Gastroesophageal sphincter (tissue), 4 donors: ENCODE measurements at places on chromosomes 6 and 20. TPM values are rescaled to one million over a fixed set of nuclear protein-coding genes. Genes with fewer than 3 reads are reported as not detected.
A peak's percentile ranks its signal among the peaks of the same experiment; 100 is the strongest.

ANKEF1 gene
- 0.47 TPM for total RNA-seq

DNA sequence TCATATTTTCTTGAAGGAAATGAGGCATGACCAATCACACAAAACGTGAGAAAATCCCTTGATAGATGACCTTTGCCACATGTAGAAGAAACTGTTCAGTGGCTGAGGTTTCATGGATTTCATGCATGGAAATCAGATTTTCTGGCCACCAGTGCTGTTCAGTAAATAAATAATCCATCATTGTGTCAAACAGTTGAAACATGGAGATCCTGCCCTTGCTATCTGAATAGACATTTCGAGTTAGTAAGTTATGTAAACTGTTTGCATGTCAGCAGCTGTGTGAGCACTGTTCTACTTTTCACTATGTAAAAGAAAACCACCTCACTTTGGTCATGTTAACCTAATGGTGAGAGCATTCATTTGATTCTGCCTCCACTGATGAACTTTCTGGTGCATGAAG lies 793.9 kb upstream of the EPHA7 start:
- ATAC-seq: no peak

DNA sequence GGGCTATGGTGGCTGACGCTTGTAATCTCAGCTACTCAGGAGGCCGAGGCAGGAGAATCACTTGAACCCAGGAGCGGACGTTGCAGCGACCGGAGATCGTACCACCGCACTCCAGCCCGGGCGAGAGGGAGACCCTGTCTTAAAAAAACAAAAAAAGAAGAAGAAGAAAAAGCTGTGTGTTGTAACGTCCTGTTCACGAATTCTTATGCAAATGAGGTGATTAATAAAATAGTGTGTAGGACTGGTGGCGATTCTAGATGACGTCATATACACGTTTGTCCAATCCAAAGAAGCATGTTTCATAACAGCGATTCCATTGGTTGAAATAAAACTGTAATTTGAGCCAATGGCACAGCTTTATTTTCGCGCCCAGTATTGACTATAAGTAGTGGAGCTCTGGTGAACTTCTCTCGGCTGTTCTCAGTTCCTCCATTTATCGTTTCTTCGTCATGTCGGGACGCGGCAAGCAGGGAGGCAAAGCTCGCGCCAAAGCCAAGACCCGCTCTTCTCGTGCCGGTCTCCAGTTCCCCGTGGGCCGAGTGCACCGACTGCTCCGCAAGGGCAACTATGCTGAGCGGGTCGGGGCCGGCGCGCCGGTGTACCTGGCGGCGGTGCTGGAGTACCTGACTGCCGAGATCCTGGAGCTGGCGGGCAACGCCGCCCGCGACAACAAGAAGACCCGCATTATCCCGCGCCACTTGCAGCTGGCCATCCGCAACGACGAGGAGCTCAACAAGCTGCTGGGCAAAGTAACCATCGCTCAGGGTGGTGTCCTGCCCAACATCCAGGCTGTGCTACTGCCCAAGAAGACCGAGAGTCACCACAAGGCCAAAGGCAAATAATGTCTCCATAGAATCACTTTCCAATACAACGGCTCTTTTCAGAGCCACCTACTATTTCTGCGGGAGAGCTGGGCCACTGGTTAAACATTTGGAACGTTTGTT lies 47.0 kb downstream of the OR2B2 start:
- peak; percentile 90 for ATAC-seq

DNA sequence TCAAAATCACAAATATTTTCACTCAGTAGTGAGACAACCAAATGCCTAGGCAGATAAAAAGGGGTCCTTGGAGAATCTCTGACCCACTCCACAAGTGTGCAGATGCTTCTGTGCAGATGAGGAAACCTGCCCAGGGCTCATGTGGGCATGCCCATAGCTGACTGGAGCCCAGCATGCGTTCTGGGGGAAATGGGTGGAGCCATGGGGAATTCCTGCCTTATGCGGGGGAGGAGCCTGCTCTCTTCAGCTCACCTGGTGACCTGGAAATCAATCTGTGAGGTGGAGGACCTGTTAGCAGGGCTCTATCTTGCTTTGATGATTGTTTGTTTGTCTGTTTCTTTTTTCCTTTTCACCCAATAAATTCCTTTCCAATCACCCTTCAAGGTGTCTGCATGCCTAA lies 23.4 kb upstream of the PLN start:
- no peak for ATAC-seq

CALHM4 gene
- total RNA-seq: not detected

GRCh38 chr6:10411971-10412460 lies 2.9 kb downstream of the TFAP2A start:
- ATAC-seq: peak; percentile 52

ZSCAN31 gene
- 29.9 TPM for total RNA-seq

DNA sequence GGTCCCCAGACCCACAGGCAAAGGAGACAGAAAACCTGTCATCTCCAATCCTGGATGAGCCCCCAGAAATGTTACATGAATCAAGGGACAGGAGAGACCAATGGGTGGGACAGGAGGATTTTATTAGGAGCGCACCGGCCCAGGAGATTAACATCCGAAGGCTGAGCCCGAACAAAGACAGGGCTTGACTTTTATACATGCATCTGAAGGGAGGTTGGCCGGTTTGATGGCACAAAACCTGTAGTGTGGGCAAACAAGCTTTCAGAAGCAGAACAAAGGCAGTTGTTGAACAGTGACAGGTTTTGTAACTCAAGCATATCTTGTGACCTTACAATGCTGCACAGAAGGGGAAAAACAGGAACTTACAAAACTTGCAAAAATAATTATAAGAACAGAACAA lies 83.9 kb upstream of the GPR6 start:
- no peak for ATAC-seq

C6orf52 gene
- 2.5 TPM for total RNA-seq

- no peak for ATAC-seq
Observed at GRCh38 chr6:40390144-40390800, 196.9 kb downstream of the LRFN2 start.

SPINT4 gene
- not detected for total RNA-seq

DNA sequence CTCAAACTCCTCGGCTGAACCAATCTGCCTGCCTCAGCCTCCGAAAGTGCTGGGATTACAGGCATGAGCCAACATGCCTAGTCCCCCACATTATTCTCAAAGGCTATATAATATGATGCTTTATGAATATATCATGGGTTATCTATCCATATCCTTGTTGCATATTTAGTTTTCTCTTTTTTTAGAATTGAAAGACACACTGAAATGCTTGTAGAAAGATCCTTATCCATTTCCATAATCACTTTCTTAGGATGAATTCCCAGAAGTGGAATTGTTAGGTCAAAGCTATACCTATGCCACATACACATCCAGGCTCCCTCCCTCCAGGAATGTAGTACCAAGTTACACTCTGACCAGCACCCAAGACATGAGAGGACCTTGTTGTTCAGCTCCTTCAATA lies 2.5 kb upstream of the ARFGEF3 start:
- ATAC-seq: no peak

- no peak for ATAC-seq
Observed at GRCh38 chr6:27531772-27532459, 59.0 kb upstream of the ZNF184 start.

GRCh38 chr6:155883741-155884140 lies 428.1 kb upstream of the NOX3 start:
- peak; percentile 54 for ATAC-seq

- ATAC-seq: peak; percentile 34
Observed at GRCh38 chr6:52403627-52404026, 16.5 kb upstream of the EFHC1 start.

GRCh38 chr20:53814060-53814459 lies 220.4 kb upstream of the ZNF217 start:
- no peak for ATAC-seq

GRCh38 chr6:105566503-105566902 lies 163.6 kb upstream of the PREP start:
- ATAC-seq: no peak

GRCh38 chr6:33976437-33977360 lies 169.2 kb downstream of the GRM4 start:
- no peak for ATAC-seq

DNA sequence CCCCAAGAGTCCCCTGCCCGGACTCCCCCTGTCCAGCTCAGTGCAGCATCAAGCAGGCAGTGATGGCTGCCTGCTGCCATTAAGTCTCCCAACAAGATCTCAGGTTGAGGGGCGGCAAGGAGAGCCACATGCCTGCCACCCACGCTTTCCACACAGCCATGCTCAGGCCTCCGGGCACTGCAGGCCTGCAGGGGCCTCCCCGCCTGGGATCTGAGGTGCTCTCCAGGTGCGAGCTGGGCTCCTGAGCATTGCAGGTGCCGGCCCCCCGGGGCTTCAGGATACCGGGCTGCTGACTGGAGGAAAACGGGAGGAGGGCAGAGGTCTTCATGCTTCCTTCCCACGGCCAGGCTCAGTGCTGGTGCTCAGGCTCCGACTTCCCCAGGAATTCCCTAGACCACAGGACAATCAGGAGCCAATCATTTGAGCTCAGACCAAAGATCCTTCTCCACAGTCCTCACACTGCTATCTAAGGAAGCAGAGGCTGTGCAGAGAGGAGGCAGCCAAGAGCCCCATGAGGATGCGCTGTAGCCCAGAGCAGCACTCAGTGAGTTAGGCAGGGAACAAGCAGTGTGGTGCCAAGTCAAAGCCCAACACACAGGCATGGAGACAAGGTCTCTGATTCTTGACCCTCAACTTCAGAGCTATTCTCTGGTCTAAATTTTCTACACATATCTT lies 52.7 kb downstream of the PYGB start:
- ATAC-seq: no peak

DNA sequence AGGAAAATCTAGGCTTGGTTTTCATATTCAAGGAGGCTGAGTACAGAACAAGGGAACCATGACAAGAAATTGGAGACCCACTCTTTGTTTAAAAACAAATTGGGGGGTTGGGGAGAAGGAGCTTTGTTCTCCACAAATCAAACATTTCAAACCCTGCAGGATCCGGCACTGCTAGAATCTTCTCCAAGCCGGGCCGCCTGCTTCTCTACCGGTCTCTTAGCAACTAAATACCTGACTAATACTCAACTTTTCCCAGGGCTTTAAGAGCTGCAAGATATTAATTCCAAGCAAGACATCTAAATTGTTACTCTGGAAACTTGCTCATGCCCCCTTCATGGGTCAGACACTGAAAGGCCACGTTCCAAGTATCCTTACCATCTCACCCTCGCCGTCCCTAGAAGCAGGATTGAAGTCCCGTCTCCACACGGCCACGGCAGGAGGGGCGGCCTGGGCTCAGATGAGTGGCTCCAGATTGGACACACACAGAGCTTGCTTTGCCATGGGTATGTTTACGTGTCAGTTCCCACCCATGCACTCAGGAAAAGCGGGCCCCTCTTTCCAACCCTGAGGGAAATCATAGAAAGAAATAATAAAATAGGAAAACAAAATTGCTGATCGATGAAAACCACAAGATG lies 126.4 kb upstream of the CDH4 start:
- ATAC-seq: no peak

SLPI gene
- 47.6 TPM for total RNA-seq

DNA sequence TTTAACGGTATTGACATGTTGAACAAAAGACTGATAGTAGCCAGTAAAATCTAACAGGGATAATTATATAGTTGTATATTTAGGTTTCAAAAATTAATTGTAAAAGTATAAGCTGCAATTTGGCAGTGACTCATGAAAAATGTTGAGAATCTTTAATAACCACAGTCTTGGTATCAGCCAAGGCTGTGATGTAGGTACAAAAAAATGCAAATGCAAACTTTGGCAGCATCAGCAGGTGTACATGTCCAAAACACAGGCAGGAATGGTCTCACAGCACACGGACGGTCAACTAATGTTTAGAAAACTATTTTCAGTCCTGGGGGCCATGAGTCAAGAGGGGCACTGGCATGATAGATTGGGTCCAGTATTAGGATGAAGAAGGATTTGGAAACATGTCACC lies 58.5 kb upstream of the BEND3 start:
- no peak for ATAC-seq
